Pericardium fibroblast (primary cell): ENCODE measurements at places on chromosomes 11 and 22. TPM values are rescaled to one million over a fixed set of nuclear protein-coding genes. Genes with fewer than 3 reads are reported as not detected.

The FCHSD2 gene
- 7.1 and 7.7 TPM in 2 replicates for total RNA-seq

The OR51I1 gene
- total RNA-seq: not detected in 2 replicates

The SULT4A1 gene
- total RNA-seq: 0.58 and 2.0 TPM in 2 replicates

The C11orf87 gene
- total RNA-seq: 0.12 TPM in 1 of 2 replicates, not detected in the other

The GAL3ST1 gene
- total RNA-seq: 0.12 TPM in 1 of 2 replicates, not detected in the other

The CHST1 gene
- 6.3 and 7.2 TPM in 2 replicates for total RNA-seq

The LRRN4CL gene
- 5.3 and 18.2 TPM in 2 replicates for total RNA-seq

The OR5B21 gene
- not detected in 2 replicates for total RNA-seq

The MFRP gene
- total RNA-seq: 0.09 TPM in 1 of 2 replicates, not detected in the other

The RAB38 gene
- 0.12 and 3.8 TPM in 2 replicates for total RNA-seq

The FAM168A gene
- 23.1 and 28.0 TPM in 2 replicates for total RNA-seq

The ACAD8 gene
- 13.2 and 18.8 TPM in 2 replicates for total RNA-seq

The SEC14L2 gene
- 4.0 and 5.0 TPM in 2 replicates for total RNA-seq

The APOA4 gene
- not detected in 2 replicates for total RNA-seq

The TUB gene
- total RNA-seq: 6.3 and 8.3 TPM in 2 replicates

The SCUBE2 gene
- 0.68 and 2.8 TPM in 2 replicates for total RNA-seq

The TRPM5 gene
- total RNA-seq: 0.12 TPM in 1 of 2 replicates, not detected in the other

The ART1 gene
- not detected in 2 replicates for total RNA-seq

The ALG9 gene
- 21.2 and 29.3 TPM in 2 replicates for total RNA-seq

The MOGAT2 gene
- not detected in 2 replicates for total RNA-seq

The OR56A1 gene
- total RNA-seq: not detected in 2 replicates

The TECTA gene
- 0.23 and 0.26 TPM in 2 replicates for total RNA-seq

The ADAMTS8 gene
- 0.12 TPM in 1 of 2 replicates, not detected in the other for total RNA-seq

The HEPN1 gene
- total RNA-seq: not detected in 2 replicates

The C11orf91 gene
- total RNA-seq: not detected in 2 replicates

The CYB5R2 gene
- total RNA-seq: 11.3 and 14.0 TPM in 2 replicates

The OR52I1 gene
- total RNA-seq: not detected in 2 replicates

The TRIM6 gene
- total RNA-seq: 4.0 and 9.2 TPM in 2 replicates

The PAX6 gene
- not detected in 2 replicates for total RNA-seq

The MMP10 gene
- 0.12 and 1.7 TPM in 2 replicates for total RNA-seq

The PHF21B gene
- not detected in 2 replicates for total RNA-seq
